Left ventricle myocardium superior (tissue), 1 donor: ENCODE measurements at places on chromosomes 16 and 17. TPM values are rescaled to one million over a fixed set of nuclear protein-coding genes. Genes with fewer than 3 reads are reported as not detected.
A peak's percentile ranks its signal among the peaks of the same experiment; 100 is the strongest.

- DNase-seq = no peak
Observed at GRCh38 chr17:7748076-7748775, 30.7 kb downstream of the DNAH2 start.

DNA sequence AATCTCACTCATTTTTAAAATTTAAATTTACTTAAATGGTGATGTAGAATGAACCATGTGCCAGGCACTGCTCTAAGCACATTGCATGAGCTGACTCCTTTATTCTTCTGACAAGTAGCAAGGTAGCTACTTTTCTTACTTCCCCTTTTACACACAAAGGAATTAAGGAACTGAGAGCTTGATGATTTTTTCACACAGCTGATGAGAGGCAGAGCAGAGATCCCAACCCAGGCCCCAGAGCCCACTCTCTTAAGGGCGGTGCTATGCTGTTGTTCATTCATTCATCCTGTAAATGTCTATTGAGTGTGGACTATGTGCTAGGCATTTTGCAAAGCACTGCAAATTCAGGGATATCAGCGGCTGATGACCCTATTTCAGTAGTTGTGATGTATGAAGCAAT is 17.9 kb downstream of the SEC14L5 start:
- DNase-seq = no peak

GRCh38 chr16:75997606-75998005 is 271.3 kb upstream of the CPHXL start:
- no peak for DNase-seq

The BICDL2 gene
- not detected for total RNA-seq

The SALL1 gene
- not detected for total RNA-seq

DNA sequence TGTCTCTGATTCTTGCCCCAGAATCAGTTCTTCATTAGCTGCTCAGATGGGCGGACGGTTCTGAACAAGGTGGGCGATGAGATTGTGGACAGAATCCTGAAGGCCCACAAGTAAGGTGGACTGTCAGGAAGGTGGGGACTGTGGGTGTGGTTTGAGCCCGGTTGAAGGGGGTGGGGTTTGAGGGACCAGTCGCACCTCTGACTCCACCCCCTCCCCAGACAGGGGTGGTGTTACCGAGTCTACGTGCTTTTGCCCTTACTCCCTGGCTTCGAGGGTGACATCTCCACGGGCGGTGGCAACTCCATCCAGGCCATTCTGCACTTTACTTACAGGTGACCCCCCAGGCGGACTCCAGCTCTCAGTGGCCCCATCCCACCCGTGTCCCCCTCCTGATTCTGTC is 11.3 kb downstream of the PLD2 start:
- DNase-seq = no peak

DNA sequence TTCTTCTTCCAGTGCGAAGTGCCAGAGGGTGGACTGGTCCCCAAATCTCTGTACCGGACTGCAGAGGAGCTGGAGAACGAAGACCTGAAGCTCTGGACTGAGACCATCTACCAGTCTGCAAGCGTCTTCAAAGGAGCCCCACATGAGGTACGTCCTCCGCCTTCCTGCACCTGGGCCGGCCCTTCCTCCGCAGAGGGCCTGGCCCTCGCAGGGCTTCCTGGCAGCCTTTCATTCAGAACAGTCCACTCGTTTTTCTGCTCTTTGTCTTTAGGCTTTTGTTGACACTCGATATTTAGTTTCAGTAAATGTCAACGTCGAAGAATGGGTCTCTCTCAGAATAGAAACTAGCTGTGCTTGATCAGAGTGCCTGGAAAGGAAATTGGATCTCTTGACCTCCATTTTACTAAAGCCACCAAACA is 68.6 kb downstream of the SEC14L1 start:
- DNase-seq = no peak

The SLC6A2 gene
- not detected for total RNA-seq

- no peak for DNase-seq
Observed at GRCh38 chr16:81634380-81635062, 144.6 kb upstream of the PLCG2 start.

The FAM20A gene
- total RNA-seq = 7.6 TPM

The CBFA2T3 gene
- 11.5 TPM for total RNA-seq

- DNase-seq = no peak
Observed at GRCh38 chr17:14747603-14747950, 446.7 kb downstream of the HS3ST3B1 start.

DNA sequence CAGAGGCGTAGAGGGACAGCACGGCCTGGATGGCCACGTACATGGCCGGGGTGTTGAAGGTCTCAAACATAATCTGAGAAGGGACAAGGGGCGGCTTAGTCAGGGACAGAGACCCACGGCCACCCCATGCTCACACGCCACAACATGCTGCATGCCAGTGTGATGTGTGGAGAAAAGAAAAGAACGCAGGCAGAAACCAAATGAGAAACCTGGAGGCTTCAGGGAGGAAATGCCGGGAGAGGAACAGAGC is 1.1 kb downstream of the ACTG1 start:
- no peak for DNase-seq

The KRTAP9-8 gene
- not detected for total RNA-seq

- no peak for DNase-seq
Observed at GRCh38 chr17:75831032-75831571, 13.1 kb downstream of the UNC13D start.

The IL21R gene
- total RNA-seq = 0.07 TPM

DNA sequence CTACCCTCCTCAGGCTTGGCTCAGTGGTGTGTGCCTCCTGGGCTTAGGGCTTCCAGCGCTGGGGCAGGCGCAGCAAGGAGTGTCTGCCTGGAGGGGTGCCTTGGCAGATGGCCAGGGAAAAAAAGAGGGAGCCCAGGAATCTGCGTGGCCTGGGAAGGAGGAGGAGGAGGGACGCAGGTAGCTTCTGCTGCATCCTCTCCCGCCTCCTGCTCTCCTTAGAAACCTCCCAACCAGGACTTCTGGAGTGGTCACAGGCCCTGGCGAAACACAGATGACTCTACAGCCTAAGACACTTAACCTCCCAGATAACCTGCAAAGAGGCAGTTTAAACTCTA is 7.3 kb upstream of the BCAR1 start:
- no peak for DNase-seq

DNA sequence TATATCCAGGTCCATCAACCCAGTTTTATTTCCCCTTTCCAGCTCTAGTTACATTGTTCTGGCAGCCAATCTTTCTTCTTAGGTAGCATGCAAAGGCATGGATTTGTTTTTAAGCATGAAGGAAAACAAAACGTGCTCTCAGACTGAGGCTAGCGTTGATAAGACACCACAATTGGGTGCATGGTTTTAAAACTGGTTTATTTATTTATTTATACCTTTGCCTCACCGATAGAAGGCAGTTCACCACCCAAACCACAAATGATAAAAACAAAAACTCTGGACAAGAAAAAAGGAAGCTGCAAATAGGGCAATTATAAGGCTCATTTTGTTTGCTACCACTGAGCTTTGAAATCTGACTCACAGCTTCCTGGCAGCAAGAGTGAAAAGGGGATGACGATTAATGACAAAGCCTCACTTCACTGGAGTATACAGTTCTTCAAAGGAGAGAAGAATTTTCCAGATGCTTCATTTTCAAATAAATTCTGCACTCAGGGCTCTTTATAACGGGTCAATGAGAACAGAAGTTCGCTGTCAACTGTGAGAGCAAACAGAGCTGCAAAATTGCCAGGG is 278.4 kb upstream of the IRX5 start:
- DNase-seq = no peak

The ADCY9 gene
- total RNA-seq = 53.5 TPM

DNA sequence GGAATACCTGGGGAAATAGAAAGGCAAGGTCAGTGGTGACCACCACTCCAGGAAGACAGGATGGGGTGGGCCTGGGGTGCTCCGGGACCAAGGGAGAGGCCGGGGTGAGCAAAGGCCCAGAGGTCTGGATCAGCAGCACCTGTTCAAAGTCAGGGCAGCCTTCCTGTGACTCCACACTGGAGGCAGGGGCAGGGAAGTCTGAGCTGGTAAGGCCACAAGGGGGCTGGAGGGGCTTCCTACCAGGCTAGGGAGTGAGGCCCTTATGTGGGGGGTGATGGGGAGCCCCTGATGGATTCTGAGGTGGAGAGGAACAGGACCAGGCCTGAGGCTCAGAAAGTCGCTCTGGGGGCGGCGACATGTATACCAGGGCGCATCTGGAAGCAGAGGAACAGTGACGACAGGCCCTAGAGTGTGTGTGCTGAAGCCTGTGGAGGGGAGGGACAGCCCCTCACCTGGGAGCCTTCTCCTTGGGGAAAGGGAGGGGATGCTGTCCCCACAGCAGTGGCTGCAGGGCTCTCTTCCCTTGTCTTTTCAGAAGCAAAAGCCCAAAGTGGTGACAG is 3.7 kb downstream of the C16orf78 start:
- no peak for DNase-seq

GRCh38 chr16:27315333-27316037 is 1.7 kb downstream of the IL4R start:
- DNase-seq = peak; percentile 47

GRCh38 chr17:50593321-50593720 is 32.8 kb downstream of the CACNA1G start:
- peak; percentile 69 for DNase-seq

- DNase-seq = no peak
Observed at GRCh38 chr16:55052741-55053415, 122.2 kb downstream of the IRX5 start.

DNA sequence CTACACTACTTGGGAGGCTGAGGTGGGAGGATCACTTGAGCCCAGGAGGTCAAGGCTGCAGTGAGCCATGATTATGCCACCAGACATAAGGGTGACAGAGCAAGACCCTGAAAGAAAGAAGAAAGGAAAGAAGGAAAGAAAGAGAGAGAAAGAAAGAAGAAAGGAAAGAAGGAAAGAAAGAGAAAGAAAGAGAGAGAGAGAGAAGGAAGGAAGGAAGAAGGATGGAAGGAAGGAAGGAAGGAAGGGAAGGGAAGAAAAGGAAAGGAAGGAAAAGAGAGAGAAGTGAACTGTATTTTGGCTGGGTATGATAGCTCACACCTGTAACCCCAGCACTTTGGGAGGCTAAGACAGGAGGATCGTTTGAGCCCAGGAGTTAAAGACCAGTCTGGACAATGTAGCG is 24.3 kb upstream of the PYY start:
- DNase-seq = no peak

- no peak for DNase-seq
Observed at GRCh38 chr16:58449768-58450167, 50.2 kb upstream of the NDRG4 start.

The KRTAP2-1 gene
- not detected for total RNA-seq

The ALOXE3 gene
- total RNA-seq = not detected

DNA sequence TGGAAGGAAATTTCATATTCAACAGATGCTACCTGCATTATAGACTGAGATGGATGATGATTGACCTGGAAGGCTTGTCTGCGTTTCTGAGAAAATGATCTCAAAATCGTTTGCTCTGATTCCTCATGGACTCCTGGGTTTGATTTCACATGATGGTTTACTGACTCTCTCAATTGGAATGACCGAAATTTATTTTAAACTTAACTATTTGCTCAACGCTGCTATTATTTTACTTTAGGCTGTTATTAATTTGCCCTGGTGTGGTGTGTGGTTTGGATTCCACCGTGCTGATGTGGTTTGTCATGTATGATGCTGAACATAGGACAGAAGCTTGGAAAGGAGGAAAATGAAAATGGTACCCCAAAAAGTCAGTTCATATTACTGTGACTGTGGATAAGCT is 37.3 kb upstream of the ELAC2 start:
- no peak for DNase-seq

GRCh38 chr16:85850344-85850880 is 48.5 kb upstream of the IRF8 start:
- DNase-seq = no peak
